ENCODE measurements at places on chromosomes 6 and 20.

DNA sequence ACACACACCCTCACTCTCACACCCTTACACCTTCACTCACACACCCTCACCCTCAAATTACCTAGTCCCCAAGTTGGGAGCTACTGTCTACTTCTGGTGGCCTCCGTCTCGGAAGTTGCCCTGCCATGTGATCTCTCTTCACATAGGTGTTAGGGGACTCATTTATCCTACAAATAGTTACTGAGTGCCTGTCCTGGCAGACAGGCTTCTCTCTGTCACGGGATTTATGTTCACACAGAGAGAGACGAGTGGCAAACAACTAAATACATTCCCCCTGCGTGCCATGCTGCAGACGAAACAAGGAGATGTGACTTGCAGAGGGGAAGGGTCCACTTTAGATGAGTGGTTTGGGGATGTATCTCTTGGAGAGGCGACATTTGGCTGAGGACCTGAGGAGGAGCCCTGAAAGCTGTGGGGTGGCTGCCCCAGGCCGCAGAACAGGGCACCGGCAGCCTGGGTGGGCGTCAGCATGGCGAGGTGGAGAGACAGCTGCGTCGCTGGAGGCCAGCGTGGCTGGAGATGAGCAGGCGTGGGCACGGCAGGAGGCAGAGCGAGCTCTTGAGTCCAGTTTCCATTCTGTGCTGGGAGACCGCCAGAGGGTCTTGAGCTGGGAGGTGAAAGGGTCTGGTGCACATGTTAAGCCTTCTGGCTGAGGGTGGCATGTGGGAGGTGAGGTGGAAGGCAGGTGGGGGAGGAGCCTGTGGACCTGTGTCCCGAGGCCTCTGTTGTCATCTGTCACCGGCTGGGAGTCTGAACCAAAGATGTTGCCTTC, 17.2 kb downstream of the DYNLT1 start:
- DNase-seq = peak; percentile 11

GRCh38 chr6:155373276-155373675, 59.0 kb upstream of the TFB1M start:
- no peak for DNase-seq

GRCh38 chr6:143198312-143198711, 137.6 kb downstream of the AIG1 start:
- no peak for DNase-seq

GRCh38 chr6:136676075-136676474, 116.2 kb downstream of the MAP3K5 start:
- no peak for DNase-seq

DNA sequence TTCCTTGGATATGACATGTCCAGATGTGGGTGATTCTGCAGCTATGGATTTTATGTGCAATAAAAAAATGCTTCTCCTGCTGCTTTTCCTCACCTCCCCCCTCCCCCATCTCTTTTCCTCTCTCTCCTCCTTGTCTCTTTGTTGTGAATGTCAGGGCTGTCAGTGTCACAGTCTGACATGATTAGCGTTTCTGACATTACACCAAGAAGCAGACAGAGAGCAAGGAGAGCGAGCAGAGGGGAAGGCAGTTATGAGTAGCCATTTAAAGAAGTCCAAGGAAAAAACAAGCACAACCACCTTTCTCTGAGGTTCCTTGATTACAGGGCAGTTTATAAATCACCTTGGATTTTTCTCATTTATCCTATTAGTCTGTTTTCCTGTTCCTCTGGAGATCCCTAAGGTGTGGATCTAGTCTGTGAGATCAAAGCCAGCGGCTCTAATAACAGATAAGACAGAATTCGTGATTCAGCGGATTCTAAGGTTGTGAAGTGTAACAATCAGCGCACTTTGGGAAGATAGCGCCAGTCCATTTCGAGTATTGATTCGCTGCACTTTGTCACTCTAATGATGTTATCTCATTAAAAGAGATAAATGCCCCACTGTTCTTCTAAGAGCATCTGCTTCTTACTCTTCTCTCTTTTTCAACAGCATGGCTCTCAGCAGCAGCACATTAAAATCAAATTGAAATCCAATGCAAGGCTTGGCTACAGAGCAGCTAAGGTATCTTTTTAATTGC, 101.4 kb downstream of the BACH2 start:
- DNase-seq = no peak

DNA sequence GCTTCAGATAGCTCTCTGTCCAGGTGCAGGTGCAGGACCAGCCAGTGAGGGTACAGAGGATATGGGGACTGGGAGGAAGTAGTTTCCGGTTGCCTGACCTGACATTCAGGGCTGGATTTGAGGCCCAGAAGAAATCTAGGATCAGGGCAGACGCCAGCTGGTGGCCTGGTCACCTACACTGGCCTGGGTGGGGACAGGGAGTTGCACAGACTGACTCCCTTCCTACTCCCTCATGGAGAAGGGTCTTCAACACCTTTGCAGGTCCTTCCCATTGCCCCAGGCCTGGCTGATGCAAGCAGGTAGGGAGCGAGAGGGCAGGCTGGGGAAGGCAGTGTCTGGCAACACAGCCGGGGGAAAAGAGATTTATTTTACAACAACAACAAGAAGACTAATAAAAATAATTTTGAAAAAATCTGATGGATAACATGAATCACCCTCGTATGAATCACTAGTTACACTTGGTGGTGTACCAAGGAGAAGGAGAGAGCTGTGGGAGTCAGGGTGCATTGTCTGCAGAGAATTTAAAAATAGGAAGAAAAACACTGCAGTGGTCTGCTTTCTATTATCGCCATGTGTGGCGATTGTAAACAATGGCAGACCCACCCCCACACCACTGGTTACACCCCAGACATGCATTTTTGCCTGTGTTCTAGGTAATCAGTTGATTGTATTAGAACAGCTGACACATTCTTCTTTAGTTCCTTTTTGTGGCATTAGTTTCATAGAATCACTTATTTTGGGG, 62.3 kb upstream of the SNX9 start:
- DNase-seq = peak; percentile 56

GRCh38 chr20:16062661-16063581, 510.3 kb downstream of the KIF16B start:
- DNase-seq = no peak

DNA sequence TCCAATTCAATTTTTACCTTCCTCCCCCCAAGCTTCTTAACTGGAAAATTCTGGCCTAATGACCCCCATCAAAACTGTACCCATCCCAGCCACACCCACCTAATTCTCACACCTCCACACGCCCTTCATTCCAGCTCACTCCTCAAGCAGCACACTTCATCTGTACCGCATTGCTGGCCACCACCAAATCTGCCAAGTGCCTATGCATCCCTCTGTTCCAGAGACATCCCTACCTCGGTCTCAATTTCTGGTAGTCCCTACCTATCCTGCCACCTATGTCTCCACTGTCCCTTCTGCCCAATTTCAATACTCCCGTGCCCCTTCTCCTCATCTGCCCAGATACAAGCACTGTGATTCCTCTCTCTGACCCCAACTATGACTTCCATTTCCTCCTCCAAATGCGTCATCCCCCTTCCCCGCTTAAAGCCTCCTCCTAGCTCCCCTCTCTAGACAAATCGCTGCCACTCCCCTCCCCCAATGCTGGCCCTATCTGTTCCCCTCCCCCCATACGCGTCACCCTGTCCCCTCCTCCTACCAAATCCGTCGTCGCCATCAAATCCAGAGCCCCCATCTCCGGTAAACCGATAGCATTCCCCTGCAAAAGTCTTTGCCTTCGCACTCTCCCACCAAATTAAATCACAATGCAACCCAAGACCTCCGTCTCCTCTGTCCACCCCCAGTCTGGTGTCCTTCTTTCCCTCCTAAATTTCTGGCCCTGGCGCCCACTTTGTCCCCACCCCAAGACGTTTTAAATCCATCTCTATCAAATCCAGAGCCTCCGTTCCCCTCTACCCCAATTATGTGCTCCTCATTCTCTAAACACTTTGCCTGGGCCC, 1.2 kb downstream of the MTCH1 start:
- peak; percentile 73 for DNase-seq

- DNase-seq = no peak
These were observed 8.2 kb downstream of the ARHGAP40 start for GRCh38 chr20:38609815-38610214.

GRCh38 chr6:150261997-150262697, 106.7 kb upstream of the IYD start:
- no peak for DNase-seq

DNA sequence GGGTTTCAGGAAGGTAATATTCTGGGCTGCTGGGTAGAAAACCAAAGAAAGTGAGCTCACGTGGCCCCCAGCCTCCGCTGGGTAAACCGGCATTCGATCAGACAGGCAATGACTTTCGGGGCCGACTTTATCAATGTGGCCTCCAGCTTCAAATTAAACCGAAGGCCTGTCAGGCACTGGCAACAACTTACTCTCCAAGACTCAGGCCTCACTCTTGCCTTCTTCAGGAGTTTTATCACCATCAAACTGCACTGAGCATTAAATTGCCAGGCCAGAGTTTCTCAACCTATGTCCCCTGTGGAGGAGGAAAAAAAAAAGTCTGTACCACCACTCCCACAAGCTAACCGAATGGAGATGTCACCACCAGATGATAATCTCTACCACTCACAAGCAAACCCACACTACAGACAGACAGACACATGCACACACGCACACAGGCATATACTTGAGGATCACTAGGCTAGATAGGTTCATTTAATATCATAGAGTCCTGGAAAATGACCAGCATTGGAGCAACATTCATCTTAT, 1.1 kb upstream of the MBOAT1 start:
- DNase-seq = no peak

- no peak for DNase-seq
These were observed 16.4 kb downstream of the ADGRF4 start for GRCh38 chr6:47714802-47715201.

DNA sequence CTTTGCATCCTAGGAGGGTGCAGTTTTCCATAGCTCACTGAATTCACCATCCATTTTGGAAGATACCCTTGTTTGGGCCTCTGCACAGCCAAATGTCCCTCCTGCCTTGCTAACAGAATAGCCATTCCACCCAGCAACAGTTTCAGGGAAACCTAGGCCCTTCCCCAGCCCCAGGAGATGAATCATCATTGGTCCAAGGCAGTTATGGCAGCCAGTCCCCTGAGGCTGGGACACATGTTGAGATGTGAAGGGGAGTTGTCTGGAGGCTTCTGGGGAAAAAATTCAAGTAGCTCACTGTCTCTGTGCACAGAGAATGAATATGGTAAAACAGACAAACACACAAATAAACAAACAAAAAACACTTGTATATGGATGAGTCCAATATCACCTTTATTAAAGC, 17.4 kb upstream of the SIRPB2 start:
- DNase-seq = no peak

GRCh38 chr20:32282461-32282860, 5.0 kb downstream of the KIF3B start:
- no peak for DNase-seq

- DNase-seq = no peak
These were observed 92.7 kb upstream of the AFDN start for GRCh38 chr6:167733740-167734661.

DNA sequence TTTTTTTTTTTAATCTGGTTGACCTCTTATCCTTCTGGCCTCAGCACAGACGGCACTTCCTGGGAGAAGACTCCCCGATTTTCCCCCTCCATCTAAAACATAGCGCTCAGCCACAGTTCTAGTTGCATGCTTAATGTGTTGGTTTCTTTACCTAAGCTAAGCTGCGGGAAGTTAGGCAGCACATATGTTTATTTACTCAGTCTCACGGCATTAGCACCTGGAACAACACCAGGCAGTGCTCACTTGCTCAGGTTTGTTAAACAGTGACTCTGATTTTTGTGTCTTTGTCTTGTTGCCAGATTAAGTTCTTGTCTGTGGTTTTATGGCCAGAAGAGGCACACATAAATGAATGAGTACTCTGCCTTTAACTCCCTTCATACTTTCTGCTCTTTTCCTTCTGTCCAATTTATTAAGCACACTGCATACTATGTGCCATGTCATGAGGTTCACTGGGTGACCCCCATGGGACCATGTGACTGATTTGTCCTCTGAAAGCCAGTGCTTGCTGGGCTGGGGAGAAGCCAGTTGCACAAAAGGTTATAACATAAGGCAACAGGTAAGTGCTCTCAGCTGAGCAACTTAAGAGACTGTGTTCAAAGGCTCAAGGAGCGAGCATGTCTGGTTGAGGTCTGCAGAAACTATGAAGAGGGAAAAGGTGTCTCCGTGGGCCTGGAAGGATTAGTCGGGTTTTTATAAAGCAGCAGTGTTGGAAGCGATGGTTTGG, 93.6 kb downstream of the RPP40 start:
- DNase-seq = no peak

DNA sequence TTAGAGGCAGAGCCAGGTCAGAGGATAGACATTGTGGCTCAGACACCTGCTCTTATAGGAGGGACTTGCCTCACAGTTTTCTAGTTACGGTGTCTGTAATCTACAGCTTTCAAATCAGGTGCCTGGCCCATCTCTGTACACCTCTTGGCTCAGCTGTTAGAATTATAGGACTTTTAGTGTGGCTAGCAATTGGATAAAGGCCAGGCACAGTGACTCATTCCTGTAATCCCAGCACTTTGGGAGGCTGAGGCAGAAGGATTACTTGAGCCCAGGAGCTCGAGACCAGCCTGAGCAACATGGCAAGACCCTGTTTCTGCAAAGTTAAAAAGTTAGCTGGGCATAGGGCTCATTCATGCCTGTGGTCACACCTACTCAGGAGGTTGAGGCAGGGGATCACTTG, 20.0 kb downstream of the BRPF3 start:
- no peak for DNase-seq

- DNase-seq = no peak
These were observed 98.9 kb downstream of the FAM120B start for GRCh38 chr6:170405311-170405975.

DNA sequence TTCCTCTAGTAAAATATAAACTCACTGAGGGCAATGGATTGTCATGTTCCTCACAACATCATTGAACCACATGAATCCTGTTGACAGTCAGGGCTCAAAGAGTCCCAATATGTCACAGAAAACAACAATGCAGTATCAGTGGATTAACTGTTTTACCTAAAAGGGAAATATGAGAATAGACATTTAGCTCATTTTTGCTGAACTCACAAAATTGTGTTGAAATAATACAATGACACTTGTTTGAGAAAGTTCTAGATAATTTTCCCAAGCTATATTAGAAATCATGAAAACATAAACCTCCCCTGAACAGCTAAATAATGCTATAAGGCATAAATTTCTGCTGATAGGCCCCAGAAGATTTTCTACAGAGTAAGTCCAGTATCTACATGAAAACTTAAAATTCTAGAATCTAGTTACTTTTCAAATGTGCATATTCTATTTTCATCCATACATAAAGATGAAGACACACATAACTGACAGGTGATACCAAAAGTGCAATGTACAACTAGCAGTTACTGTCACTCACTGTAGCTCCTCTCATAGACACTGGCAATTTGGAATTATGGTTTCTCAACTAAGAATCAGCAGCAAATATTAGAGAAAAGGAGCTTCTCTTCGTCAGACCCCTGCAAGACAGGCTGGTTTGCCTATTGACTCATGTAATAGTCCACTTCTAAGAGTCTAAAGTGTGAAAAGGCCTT, 269.9 kb downstream of the PTPRK start:
- no peak for DNase-seq

DNA sequence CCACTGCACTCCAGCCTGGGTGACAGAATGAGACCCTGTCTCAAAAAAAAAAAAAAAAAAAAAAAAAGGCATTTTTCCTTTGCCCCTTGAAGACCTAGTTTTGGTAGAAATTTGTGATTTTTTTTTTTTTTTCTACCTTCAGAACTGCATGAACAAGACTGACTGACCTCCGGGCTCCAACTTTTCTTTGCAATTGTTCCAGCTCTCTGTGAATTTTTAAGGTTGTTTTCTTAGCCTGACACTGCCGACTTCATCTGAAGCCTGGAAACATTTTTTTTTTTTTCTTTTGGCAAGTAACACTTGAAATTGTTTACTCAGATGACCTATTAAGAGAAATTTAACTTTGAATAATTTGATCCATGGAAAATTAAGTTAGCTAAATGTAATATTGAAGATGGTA, 73.0 kb downstream of the SLC24A3 start:
- DNase-seq = no peak
